ENCODE measurements at places on chromosomes 12 and 14.

DNA sequence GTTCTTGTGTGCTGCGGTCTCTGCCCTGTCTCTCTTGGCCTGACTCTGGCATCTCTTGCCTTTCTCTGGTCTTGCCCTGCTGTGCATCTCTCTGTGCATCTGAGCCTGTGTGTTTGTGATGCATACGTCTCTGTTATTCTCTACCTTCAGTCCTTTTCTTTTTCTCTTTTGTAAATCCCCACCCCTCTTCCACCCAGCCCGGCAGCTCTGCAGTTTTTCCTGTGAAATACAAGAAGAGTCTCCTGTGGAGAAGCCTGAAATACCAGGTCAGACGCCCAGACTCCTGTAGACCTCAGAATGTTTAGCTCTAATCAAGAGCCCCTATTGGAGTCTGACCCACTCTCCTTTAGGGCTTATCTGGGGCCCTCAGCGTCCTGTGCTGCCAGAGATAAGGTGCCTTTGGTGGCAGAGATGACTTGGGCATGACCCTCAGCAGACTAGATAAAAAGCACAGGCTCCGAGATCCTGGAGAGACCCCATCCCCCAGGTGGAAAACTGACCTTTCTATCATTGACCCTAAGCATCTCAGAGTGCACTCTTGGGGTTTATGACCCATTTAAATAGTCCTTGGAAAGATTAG lies 167.5 kb upstream of the SRRM4 start:
- DNase-seq, result no peak

- DNase-seq, result no peak
These were observed 202.0 kb upstream of the AMIGO2 start for GRCh38 chr12:47281667-47282171.

DNA sequence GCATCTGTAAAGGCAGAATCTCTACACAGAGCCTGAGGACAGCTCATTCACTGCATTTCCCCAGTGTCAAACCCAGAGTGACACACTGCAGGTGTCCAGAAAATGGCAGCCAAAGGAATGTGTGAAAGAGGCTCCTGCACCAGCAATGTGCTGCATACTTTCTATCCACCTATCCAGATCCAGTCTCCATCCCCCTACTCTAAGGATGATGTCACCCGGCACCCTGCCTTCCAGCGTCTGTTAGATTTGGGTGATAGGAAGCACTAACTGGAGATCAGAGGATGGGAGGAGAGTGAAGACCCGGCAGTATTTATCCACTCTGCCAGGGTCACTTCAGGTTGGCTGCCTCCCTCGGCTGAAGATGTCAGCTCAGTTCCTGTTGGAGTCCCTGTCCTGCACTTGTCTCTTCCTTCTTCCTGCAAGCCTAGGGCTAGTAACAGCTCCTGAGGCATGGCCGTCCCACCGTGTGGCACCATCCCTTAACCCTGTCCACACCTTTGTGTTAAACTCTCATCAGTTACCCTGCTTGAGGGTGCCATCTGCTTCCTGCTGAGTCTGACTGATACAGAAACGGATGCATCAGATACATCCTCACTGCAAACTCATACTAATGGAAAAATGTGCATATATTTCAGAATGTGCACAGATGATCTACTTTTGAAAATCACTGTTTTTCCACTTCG lies 13.0 kb upstream of the GPR68 start:
- no peak for DNase-seq

- DNase-seq, result no peak
These were observed 10.4 kb downstream of the CORO1C start for GRCh38 chr12:108720757-108721514.

DNA sequence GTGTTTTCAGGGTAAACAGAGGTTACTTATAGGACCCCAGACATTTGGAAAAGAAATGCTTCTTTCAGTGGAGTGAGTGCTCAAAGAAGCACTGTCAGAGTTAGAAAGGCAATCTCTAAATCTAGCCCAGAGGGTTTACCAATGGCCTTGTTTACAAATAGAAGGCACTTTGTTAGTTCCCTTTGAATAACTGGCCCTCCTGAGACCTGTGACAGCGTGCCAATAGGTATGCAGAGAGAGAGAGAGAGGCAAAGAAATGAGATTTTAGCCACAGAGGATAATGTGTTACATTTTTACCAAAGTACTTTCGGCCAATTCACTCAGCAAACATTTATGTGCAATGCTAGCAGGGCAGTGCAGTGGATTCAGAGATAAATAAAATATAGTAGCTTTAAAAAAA lies 41.9 kb downstream of the TPH2 start:
- no peak for DNase-seq

GRCh38 chr14:91186515-91187066 lies 57.9 kb downstream of the GPR68 start:
- DNase-seq, result no peak

GRCh38 chr14:100135073-100135472 lies 24.4 kb downstream of the DEGS2 start:
- DNase-seq, result no peak

- DNase-seq, result no peak
These were observed 47.3 kb downstream of the WDR20 start for GRCh38 chr14:102187044-102187443.

DNA sequence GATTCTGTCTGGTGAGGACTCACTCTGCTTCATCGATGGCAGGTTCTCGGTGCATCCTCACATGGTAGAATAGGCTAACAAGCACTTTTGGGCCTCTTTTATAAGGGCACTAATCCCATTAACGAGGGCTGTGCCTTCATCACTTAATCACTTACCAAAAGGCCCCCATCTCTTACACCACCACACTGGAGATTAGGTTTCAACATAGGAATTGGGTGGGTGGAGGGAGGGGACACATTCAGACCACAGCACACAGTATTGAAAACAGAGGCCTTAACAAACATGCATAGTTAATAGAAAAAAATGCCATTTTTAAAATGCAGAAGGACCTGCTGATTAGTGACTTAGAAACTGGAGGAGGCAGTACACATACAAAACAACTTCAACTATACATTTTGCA lies 61.6 kb downstream of the SPPL3 start:
- no peak for DNase-seq

DNA sequence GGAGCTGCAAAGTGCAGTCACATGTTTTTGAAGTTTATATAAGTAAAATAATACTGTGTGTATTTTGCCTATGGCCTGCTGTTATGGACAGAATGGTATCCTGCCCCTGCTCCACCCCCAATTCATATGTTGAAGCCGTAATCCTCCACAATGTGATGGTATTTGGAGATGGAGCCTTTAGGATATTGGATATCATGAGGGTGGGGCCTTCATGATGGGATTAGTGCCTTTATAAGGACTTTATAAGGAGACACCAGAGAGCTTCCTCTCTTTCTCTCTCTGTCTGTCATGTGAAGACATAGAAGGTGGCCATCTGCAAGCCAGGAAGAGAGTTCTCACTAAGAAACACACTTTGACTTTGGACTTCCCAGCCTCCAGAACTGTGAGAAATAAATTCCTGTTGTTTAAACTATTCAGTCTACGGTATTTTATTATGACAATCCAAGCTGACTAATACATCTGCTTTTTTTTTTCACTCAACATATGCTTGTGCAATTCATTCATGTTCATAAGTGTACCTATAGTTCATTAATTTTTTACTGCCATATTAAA lies 3.1 kb upstream of the CHPT1 start:
- DNase-seq, result no peak

DNA sequence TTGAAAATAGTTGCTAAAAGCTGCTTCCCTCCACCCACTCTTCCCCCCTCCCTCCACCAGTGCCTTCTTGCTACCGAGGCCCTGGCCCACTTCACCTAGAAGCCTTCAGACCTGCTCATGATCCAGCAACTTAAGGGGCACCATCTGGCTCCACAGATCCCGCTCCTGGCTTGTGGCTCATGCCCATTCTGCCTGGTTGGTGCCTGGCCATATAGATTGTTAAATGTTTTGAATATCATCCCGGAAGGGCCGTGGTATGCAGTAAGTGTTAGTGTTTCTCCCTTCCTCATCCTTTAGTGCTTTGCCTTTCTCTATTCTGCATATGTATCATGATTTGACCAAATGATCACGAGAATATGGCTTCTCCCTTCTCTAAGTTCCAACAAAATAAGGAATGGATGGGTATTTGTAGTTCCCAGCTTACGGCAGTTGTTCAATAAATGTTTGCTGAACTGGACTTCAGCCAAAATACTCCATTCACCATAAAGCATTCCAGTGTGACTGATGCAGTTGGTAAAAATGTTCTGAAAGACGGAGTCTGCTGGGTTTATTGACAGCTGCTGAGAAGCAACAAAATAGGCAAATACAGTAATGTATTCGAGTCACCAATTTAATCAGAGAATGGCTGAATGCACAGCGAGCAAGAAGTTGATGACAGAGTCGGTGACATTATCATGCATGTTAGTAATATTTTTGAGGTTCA lies 30.7 kb downstream of the GRIP1 start:
- DNase-seq, result no peak

- DNase-seq, result no peak
These were observed 33.1 kb downstream of the FZD10 start for GRCh38 chr12:130195369-130195768.

DNA sequence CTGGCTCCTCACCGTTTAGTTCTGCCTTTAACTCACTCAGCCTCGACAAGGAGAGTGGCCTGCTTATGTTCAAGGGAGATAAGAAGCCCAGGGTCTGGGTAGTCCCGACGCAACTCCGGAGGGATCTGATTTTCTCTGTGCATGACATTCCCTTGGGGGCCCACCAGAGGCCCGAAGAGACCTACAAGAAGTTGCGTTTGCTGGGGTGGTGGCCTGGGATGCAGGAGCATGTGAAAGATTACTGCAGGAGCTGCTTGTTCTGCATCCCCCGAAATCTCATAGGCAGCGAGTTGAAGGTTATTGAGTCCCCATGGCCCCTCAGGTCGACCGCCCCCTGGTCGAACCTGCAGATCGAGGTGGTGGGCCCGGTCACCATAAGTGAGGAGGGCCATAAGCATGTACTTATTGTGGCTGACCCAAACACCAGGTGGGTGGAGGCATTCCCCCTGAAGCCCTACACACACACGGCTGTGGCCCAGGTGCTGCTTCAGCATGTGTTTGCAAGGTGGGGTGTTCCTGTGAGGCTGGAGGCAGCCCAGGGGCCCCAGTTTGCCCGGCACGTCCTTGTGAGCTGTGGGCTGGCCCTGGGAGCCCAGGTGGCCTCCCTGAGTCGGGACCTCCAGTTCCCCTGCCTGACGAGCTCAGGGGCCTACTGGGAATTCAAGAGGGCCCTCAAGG lies 13.1 kb downstream of the CBLN3 start:
- no peak for DNase-seq

DNA sequence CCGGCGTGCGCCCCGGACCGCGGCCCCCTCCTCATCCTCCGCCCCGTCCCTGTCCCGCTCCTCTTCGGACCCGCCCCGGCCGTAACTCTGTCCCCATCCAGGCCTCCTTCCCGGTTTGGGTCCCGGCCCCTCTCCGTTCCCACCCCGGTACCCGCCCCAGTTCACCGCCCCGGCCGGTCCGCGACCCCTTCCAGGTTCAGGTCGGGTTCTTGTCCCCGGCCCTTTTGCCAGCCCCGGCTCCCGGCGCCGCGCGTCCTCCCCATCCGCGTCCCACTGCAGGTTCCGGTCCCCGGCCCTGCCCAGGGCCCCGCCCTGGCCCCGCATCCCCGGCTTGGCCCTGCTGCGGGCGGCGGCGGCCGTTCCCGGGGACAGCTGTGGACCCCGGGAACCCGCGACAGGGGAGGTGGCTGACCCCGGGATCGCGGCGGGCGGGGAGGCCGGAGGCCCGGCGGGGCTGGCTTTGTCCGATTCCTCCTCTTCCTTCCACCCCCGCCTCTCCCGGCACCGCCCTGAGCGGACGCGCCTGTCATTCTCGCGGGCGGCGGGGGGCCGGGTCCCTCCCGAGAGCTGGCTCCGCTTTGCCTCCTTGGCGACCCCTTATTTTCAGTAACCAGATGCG lies 601 bp downstream of the KLC1 start:
- DNase-seq, result no peak

DNA sequence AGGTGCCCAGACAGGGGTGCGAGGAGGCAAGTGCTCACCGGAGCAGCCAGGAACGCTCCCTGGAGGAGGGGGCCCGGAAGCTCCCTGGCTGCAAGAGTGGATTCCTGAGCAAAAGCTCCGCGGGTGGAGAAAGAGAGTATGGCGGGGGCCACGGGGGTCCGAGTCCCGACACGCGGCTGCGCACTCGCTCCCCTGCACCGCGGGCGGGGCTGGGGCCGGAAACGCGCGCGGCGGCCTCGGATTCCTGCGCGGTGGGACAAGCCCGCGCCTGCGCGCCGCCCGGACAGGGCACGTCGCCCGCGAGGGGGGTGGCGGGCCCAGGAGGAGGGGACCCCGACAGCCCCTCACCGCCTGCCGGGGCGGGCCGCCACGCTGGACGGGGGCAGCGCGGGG lies 27.8 kb upstream of the GPR132 start:
- peak; percentile 56 for DNase-seq

DNA sequence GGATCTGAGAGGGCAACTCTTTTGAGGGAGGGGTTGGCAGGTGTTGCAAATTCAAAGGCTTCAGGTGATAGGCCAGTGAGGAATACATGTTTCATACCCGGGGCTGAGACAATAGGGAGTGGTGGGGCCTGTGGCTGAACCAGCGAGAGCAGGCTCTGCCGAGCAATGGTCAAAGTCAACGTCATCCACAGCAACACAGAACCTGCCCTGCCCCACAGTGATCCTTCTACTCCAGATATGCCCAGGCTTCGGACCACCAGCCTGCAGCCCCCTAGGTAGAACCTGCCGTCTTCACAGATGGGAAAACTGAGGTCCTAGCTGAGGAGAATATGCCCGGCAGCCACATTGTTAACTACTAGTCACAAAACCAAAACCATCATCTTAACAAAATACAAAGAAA lies 4.1 kb downstream of the SERPINA1 start:
- no peak for DNase-seq

- DNase-seq, result no peak
These were observed 191.5 kb downstream of the SYT1 start for GRCh38 chr12:79055926-79056674.

DNA sequence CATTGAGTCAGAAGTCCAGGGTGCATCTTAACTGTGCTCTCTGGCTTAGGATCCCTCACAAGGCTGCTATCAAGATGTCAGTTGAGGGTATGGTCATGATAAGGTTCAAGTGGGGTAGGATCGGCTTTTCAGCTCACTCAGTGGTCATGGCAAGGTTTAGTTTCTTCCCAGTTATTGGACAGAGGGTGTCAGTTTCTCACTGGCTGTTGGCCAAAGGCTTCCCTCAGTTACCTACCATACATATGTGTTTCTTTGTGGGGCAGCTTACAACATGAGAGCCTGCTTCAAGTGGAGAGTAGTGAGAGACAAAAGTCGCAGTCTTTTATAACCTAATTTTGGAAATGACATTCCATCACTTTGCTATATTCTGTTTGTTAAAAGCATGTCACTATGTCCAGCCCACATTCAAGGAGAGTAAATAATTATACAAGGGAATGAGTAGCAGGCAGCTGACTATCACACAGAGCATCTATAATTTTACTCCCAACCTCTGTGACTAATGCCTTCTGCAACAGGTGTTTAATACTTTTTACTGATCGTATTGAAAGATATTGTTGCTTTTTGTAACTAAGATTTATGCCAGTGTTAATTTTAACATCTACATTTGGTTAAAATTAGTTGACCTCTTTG lies 572.8 kb upstream of the FBXO33 start:
- DNase-seq, result no peak

- no peak for DNase-seq
These were observed 34.8 kb downstream of the ASCL1 start for GRCh38 chr12:102992297-102992696.
